ENCODE measurements at places on chromosomes 16 and 17.

- no peak for DNase-seq
These were observed 103.7 kb downstream of the NPIPB5 start for GRCh38 chr16:22614271-22614947.

DNA sequence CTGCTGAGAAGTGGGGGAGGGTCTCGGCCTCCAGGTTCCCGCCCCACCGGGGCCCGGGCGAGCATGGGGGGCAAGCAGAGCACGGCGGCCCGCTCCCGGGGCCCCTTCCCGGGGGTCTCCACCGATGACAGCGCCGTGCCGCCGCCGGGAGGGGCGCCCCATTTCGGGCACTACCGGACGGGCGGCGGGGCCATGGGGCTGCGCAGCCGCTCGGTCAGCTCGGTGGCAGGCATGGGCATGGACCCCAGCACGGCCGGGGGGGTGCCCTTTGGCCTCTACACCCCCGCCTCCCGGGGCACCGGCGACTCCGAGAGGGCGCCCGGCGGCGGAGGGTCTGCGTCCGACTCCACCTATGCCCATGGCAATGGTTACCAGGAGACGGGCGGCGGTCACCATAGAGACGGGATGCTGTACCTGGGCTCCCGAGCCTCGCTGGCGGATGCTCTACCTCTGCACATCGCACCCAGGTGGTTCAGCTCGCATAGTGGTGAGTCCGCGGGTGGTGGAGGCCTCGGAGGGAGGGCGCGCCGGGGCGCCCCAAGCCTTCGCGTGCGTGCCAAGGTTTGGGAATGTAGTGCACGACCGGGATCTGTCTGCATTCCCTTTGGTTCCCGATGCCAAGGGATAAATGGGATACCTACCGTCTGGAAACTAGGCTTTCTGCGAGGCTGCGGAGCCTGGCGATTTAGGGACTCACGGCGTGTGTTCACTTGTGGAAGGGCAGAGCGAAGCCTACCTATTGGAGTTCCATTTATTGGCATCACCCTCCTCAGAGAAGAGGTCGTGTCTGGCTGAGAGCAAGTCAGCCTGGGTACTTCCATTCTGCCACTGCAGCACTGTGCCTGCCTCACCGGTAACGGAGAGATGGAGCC lies 1.0 kb downstream of the ZNRF1 start:
- peak; percentile 25 for DNase-seq

DNA sequence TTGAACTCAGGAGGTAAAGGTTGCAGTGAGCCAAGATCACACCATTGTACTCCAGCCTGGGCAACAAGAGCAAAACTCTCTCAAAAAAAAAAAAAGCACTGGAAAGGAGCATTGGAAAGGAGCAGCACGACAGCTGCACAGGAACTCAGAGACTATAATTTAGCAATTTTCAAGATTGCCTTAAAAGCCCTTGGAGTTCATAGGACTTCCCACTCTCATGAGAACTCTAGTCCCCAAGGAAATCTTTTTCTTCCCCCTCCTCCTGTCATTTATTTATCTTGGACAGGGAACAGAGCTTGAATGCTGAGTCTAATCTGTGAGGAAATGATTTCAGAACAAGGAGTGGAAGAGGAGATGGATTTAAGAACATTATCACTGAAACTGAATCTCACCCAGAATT lies 69.0 kb downstream of the PLXDC1 start:
- no peak for DNase-seq

DNA sequence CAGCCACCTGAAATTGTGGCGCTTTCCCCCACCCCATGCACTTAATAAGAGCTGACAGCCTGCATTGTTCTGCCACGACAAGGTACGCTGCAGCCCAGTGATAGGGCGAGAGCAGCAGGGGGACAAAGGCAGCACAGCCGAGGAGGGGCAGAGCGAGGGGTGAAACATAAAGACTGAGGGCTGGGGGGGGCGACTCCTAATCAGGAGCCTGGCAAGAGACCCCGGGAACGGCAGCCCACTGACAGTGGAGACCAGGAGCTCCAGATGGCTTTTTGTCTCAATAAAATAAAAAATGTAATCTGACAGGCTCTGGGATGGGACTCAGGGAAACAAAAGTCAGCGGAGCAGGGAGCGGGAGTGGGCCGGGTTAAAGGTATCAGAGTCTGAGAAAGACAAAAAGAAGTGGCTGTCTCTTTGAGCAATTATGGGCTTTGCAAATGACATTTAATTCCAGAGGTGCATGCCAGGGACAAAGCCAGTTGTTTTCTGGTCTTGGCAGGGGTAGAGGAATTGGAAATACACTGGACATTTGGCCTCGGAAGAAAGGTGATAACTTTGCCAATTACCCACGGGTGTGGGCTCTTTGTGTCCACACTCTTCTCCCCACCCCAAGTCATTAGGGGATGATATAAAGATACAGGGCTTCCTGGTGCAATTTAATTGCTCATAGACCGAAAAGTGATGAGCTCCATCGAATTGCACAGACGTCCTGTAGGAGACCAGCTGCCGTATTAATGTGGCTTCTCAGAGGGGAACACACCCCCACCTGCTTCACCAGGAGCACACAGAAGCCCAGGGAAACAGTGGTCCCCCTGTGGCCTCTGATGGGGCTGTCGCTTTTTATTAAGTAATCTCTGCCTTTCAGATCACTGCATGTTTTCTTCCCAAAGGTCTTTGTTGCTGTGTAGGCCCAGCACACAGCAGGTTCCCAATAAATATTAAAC lies 17.6 kb upstream of the CCDC182 start:
- no peak for DNase-seq

GRCh38 chr16:14187517-14188338 lies 116.6 kb downstream of the MRTFB start:
- no peak for DNase-seq

DNA sequence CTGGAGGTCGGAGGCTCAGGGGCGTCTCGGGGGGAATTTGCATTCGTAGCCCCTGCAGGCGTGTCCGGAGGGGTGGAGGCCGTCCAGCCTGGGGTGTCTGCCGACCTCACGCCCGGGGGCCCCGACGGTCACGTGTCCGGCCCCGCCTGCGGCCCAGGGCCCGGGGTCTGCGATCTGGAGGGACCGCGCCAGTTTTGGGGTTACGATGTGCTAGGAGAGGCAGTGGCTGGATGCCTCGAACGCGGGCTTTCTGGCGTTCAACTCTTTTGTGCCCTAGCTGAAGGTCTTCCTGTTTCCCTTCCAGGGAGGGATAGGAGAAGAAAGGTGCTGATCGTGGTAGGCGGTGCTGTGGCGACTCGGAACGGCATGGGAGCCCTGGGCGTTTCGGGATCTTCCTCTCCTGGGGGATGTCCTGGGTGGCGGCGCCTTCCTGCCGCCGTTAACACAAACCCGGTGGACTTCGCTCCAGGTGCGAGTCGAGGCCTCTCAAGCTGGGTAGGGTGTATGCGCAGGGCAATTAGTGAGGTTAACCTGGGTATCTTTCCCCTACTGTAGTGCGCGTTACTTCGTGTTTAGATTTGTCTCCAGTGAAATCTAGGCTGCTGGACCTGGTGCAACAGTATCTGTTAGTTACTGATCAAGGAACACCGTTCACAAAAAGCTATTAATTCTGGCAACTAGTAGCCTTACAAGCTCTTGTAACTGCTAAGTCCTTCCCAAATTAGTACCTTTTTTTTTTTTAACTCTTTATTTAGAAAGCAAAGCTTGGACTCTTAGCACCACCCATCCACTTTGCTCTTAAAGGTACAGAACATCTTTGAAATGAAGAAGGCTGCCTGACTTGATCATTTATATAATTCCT lies 1.3 kb downstream of the AKAP1 start:
- peak; percentile 11 for DNase-seq

GRCh38 chr17:39551879-39552278 lies 55.8 kb downstream of the NEUROD2 start:
- DNase-seq, result no peak

GRCh38 chr17:37392024-37392590 lies 14.5 kb downstream of the ACACA start:
- no peak for DNase-seq

GRCh38 chr17:44912763-44913544 lies 2.3 kb downstream of the GFAP start:
- no peak for DNase-seq
